ENCODE measurements at places on chromosomes 3 and 15.

DNA sequence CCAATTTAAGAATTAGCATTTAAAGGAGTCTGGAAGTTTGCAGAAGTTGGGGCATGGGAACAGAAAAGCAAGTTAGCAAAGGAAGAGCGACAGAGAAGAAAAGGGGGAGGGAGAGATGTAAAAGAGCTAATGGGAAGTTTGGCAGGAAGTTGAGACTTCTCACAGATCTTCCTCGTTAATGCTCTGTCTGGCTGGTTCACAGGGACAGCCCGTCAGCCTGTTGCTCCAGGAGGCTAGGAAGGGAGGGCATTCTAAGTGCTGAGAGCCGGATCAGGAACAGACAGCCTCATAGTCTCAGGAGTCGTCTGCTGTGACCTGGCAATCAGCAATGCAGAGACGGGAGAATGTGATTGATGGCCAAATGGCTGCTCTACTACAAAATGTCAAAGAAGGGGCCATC, 150.3 kb downstream of the AGBL1 start:
- no peak overlapping the region for H3K27ac ChIP-seq
- no peak for DNase-seq
- no peaks in the 10 kb centered on the region for H3K36me3 ChIP-seq
- H3K27me3 ChIP-seq, result peaks cover 23% of the 10 kb centered on the region
- H3K4me1 ChIP-seq, result no peaks in the 10 kb centered on the region
- no peak overlapping the region for H3K4me3 ChIP-seq

GRCh38 chr15:50850003-50850402, 58.5 kb upstream of the AP4E1 start:
- no peaks in the 10 kb centered on the region for H3K36me3 ChIP-seq
- no peaks in the 10 kb centered on the region for H3K27me3 ChIP-seq
- no peak overlapping the region for H3K4me3 ChIP-seq
- H3K4me1 ChIP-seq, result no peaks in the 10 kb centered on the region

DNA sequence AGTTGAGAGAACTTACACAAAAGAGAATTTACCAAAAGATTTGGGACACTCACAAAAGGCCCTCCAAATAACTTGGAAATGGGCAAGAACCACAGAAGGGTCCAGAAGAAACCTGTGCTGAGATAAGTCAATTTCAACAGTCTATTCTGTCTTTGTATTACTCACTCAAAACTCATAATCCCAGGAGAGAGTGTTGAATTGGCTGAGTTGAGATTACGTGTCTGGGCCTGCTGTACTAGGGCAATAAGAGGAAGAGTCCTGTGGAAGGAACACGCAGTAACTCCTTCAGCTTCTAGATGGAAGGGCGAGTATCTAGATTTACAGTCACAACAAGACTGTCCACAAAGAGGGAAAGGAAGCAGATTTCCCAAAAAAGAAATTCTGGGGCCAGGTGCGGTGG, 42.5 kb upstream of the DYNC1LI1 start:
- H3K27me3 ChIP-seq, result no peaks in the 10 kb centered on the region
- H3K4me3 ChIP-seq, result no peak overlapping the region
- no peaks in the 10 kb centered on the region for H3K36me3 ChIP-seq
- H3K4me1 ChIP-seq, result no peaks in the 10 kb centered on the region
- no peak overlapping the region for H3K27ac ChIP-seq
- DNase-seq, result no peak

DNA sequence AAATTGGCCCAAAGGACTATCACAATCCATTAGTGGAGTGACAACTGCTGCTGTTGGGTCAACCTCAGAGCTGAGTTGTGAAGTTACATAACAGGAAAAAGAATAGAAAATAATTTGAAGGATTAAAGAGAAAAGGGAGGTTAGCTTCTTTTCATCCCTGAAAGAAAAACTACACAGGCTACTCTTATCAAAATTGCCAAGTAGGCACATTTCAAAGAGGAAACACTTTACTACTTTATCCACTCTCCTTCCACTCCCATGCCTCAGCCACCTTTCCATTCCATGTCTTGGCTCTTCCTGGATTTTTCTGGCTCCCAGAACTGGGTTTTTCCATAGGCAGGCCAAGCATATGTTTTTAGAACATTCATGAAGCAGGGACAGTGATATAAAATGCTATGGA, 384.0 kb upstream of the RORA start:
- no peak overlapping the region for H3K4me3 ChIP-seq
- H3K27ac ChIP-seq, result no peak overlapping the region
- H3K27me3 ChIP-seq, result no peaks in the 10 kb centered on the region

DNA sequence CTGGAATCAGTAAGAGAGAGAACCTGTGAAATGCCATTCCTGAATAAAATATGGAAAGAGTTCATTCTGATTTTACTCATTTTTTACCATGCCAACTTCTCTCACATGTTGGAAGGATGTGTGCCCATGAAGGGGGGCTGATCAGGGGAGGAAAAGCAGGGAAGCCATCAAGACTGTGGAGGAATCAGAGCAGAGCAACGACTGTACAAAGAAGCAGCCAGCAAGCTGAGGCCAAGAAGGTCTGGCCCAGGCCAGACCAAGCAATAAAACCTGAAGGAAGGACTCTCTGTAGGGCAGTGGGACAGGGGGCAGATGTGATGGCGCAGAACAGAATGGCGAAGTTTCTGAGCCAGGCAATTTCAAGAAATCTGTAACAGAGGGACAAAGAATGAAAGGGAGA, 24.0 kb upstream of the ARNT2 start:
- no peaks in the 10 kb centered on the region for H3K4me1 ChIP-seq
- no peak overlapping the region for H3K4me3 ChIP-seq
- no peak for DNase-seq
- H3K36me3 ChIP-seq, result no peaks in the 10 kb centered on the region
- no peaks in the 10 kb centered on the region for H3K27me3 ChIP-seq

GRCh38 chr15:83605111-83605945, 48.6 kb upstream of the ADAMTSL3 start:
- no peaks in the 10 kb centered on the region for H3K27me3 ChIP-seq
- peak; percentile 10 for DNase-seq
- no peaks in the 10 kb centered on the region for H3K36me3 ChIP-seq
- no peaks in the 10 kb centered on the region for H3K4me1 ChIP-seq
- peak overlapping the region; percentile 38 for H3K27ac ChIP-seq
- H3K4me3 ChIP-seq, result no peak overlapping the region

DNA sequence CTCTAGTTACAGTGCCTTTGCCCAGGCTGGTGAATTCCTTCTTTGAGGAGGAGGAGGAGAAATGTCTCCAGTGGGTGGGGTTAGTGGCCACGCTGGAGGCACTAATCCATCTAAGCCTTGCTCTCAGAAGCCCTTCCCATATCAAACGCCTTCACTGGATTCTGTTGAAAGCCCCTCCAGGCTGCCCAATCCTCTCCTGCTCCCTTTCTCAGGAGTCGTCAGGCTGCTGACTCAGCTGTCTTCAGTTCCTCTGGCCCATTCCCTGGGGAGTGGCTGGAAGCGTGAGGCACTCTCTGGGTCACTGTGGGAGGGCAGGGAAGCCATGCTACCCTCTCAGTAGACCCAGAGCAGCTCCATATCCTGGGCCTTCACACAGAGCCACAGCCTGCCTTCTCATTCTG, 2.7 kb downstream of the AP2M1 start:
- peaks cover 19% of the 10 kb centered on the region for H3K4me1 ChIP-seq
- peak overlapping the region; percentile 98 for H3K27ac ChIP-seq
- H3K36me3 ChIP-seq, result no peaks in the 10 kb centered on the region
- DNase-seq, result no peak
- no peaks in the 10 kb centered on the region for H3K27me3 ChIP-seq

DNA sequence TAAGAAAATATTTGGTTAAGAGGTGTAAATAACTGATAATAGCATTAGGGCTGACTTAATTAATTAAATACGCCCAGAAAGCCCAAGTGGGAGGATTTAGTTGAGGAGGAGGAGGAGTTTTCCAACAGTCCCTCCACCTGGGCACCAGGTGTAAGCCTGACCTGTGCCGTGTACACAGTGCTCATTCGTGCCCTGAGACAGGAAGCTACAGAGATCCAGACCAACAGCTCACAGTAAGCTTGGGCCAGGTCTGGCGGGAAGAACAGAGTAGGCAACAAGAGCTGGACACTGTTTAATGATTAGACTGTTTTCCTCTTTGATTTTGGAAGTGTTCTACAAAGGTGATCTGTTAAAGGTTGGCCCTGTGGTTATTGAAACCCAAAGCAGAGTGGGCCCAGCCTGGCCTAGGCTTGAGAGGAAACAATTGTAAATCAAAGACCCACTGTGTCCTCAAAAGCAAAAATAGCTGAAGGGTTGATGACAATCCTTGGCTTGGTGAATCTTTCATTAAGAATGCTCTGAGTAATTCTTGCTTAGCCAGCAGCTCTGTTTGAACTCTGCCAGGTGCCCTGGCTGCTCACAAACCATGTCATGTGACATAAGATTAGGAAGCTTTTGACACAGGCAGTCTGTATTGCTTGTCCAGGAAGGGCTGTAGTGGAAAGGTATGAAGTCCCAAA, 13.8 kb downstream of the SQOR start:
- peaks cover 80% of the 10 kb centered on the region for H3K4me1 ChIP-seq
- no peaks in the 10 kb centered on the region for H3K27me3 ChIP-seq
- no peak overlapping the region for H3K4me3 ChIP-seq
- no peaks in the 10 kb centered on the region for H3K36me3 ChIP-seq

GRCh38 chr3:10426346-10427220, 78.8 kb downstream of the ATP2B2 start:
- H3K27ac ChIP-seq, result no peak overlapping the region
- no peaks in the 10 kb centered on the region for H3K27me3 ChIP-seq
- no peaks in the 10 kb centered on the region for H3K4me1 ChIP-seq
- no peaks in the 10 kb centered on the region for H3K36me3 ChIP-seq

GRCh38 chr3:123694366-123695087, 109.7 kb upstream of the HACD2 start:
- H3K27me3 ChIP-seq, result no peaks in the 10 kb centered on the region
- H3K4me3 ChIP-seq, result no peak overlapping the region
- H3K4me1 ChIP-seq, result peaks cover 57% of the 10 kb centered on the region
- no peaks in the 10 kb centered on the region for H3K36me3 ChIP-seq
- no peak for DNase-seq
- peak overlapping the region; percentile 87 for H3K27ac ChIP-seq

DNA sequence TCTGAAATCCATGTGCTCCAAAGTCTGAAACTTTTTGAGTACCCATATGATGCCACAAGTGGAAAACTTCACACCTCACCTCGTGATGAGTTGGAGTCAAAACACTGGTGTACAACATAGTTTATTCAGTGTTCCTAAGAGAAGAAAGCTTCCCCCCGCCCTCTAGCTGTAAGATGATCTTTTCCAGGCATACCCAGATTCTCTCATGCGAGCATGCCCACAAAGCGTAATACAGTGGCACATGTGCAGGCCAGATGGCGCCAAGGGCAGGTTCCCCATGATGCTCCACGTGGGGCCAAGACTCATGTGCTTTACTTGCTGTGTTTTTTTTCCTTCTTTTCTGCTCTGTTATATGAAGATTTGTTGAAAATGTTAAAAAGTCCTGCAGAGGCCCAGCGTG, 104.9 kb upstream of the LRRFIP2 start:
- DNase-seq, result no peak
- H3K4me3 ChIP-seq, result no peak overlapping the region
- no peak overlapping the region for H3K27ac ChIP-seq
- peaks cover 6% of the 10 kb centered on the region for H3K36me3 ChIP-seq
- H3K4me1 ChIP-seq, result no peaks in the 10 kb centered on the region

GRCh38 chr3:66655671-66656070, 154.8 kb upstream of the LRIG1 start:
- no peaks in the 10 kb centered on the region for H3K4me1 ChIP-seq
- no peak overlapping the region for H3K4me3 ChIP-seq
- DNase-seq, result no peak
- H3K27me3 ChIP-seq, result no peaks in the 10 kb centered on the region
- no peaks in the 10 kb centered on the region for H3K36me3 ChIP-seq

- H3K4me3 ChIP-seq, result no peak overlapping the region
- H3K4me1 ChIP-seq, result no peaks in the 10 kb centered on the region
- no peaks in the 10 kb centered on the region for H3K36me3 ChIP-seq
- H3K27ac ChIP-seq, result no peak overlapping the region
- DNase-seq, result no peak
Observed at GRCh38 chr15:68469162-68470048, 37.4 kb upstream of the ITGA11 start.

DNA sequence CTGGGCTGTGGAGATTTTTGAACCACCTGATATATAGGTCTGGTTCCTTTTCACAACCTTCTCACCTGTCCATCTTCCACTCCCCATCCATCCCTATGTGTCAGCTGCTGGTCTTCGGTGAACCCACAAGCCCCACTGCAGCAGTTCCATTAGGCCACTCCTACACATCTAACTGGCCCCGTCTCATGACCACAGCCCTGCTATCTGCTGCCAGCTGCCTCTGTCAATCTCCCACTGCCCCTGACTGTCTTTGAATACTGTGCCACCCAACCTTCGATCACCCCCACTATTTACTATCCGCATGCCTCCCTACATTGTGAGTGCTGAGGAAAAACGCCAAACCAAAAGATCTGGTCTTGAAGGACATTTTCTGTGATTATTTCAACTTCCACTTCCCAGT, 795.4 kb downstream of the IGSF11 start:
- no peak overlapping the region for H3K4me3 ChIP-seq
- no peaks in the 10 kb centered on the region for H3K36me3 ChIP-seq
- no peaks in the 10 kb centered on the region for H3K27me3 ChIP-seq
- no peaks in the 10 kb centered on the region for H3K4me1 ChIP-seq
- H3K27ac ChIP-seq, result no peak overlapping the region

DNA sequence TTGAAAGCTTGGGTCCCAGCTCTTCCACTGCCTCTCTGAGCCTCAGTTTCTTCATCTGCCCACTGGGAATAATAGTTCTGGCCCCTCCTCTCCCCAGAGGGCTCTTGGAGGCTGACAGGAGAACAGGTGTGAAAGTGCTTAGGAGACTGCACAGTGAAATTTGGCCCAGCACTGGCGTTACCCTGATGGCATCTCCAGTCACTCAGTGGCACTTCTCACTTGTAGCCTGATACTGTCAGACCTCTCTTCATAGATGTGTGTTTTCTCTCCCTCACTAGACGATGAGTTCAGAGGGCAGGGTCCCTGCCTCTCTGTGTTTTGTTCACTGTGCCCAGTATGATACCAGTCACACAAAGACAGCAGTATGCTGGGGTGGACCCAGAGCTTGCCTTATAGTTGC, 22.2 kb upstream of the IGDCC3 start:
- no peak overlapping the region for H3K4me3 ChIP-seq
- no peaks in the 10 kb centered on the region for H3K4me1 ChIP-seq
- DNase-seq, result no peak
- H3K27ac ChIP-seq, result no peak overlapping the region

DNA sequence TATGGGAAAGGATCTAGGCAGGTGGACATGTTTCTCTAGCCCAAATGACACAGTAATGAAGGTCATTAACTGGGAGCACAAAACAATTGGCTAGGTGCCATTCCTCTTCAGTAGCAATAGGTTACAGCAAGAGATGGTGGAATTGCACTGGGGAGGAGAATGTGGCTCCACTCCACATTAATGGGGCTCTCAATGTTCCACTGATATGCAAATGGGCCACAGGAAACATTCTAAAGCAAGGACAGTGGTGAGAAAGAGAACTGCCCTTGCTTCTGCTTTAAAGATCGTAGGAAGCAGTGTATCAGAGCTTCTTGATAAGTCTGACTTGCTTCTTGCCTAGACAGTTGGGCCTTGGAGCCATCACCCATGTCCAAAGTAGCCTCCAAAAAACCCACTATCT, 271.4 kb upstream of the PPP2R3A start:
- H3K27me3 ChIP-seq, result no peaks in the 10 kb centered on the region
- H3K27ac ChIP-seq, result no peak overlapping the region
- H3K36me3 ChIP-seq, result no peaks in the 10 kb centered on the region
